ENCODE measurements at places on chromosomes 5 and 9.

- DNase-seq: peak; percentile 87
These were observed 128.9 kb downstream of the SUSD1 start for GRCh38 chr9:112046181-112046580.

DNA sequence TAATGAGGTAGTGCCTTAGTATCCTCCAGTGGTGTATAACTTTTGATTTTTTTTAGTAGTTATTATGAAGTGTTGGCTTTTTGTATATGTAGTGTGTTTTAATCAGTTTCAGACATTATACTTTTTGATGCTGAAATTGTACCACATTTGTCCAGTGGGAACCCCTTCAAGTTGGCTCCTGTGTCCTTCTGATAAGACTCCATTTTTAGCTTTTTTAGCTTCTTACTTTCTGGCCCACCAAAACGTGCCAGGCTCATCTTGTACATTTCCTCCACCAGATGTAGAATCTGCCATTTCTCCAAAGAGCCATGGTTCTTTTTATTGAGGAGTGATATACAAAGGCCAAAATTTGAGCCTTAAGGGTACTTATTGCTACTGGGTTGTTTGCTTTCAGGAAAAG is 84.4 kb downstream of the PBX3 start:
- DNase-seq: no peak

DNA sequence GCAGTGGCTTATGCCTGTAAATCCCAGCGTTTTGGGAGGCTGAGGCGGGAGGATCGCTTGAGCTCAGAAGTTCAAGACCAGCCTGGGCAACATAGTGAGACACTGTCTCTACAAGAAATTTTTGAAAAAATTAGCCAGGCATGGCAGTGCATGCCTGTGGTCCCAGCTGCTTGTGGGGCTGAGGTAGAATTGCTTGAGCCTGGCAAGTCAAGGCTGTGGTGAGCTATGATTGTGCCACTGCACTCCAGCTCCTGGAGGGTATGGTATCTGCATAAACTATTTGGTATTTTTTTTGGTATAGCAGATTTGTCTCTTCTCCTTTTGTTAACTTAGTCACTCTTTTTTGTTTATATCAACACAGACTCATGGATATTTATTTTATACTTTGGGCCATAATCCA is 61.5 kb upstream of the TEX48 start:
- no peak for DNase-seq

DNA sequence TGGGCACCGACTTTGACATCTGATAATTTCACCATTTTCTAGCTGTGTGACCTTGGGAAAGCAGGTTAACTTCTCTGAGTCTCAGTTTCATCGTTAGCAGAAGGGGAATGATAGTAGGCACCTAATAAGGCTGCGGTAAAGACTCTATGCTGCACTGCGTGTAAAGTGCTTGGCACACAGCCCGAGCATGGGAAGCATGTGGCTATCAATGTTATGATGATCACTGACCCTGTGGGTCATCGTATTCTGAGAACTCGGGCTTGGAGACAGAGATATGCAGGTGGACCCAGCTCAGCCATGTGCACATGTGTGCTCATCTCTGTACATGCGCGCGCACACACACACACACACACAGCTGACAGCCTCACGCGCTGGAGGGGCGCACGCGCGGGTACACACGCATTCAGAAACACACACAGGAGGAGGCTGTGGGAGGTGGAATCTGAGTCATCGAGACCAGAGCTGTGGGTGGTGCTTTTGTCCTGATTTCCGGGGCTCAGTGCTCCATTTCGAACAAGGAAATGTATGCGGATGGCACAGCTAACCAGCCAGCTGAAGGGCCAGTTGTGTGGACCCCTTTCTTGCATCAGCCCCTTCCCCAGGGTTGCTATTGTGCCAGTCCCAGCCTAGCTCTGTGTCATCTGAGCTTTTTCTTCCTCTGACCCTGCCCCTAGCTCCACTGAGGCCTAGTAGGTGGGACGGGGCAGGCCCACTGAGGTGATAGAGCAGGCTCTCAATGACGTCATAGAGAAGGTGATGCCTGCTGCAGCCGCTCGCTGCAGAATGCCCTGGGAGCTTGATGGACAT is 11.1 kb upstream of the ARAP3 start:
- peak; percentile 33 for DNase-seq

- DNase-seq: peak; percentile 93
These were observed 213.3 kb downstream of the CDK5RAP2 start for GRCh38 chr9:120366644-120367019.

GRCh38 chr5:125085797-125086505 is 339.5 kb upstream of the ZNF608 start:
- no peak for DNase-seq

All from fibroblast of skin of right quadriceps (primary cell).